ENCODE measurements at places on chromosomes 1 and 21. TPM values are rescaled to one million over a fixed set of nuclear protein-coding genes. Genes with fewer than 3 reads are reported as not detected.

GRCh38 chr1:19878637-19878985 is 3.6 kb upstream of the OTUD3 start:
- no peak for DNase-seq

DNA sequence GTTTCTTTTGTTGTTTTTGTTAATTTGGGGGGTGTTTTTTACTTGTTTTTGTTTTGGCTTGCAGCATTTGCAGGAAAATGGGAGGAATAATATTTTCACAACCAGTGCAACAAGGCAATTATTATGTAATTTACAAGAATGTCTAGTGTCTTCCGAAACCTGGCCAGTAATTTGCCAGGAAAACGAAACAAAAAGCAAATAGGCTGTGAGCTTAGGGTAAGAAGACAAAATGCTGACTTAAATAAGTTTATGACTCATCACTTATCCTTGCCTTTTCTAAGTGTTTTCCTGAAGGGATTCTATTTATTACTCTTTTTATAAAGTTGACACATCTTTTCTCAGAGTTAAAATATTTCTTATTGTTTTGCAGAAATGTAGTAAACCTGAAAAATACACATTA is 49.8 kb downstream of the KCNT2 start:
- peak; percentile 10 for DNase-seq

DNA sequence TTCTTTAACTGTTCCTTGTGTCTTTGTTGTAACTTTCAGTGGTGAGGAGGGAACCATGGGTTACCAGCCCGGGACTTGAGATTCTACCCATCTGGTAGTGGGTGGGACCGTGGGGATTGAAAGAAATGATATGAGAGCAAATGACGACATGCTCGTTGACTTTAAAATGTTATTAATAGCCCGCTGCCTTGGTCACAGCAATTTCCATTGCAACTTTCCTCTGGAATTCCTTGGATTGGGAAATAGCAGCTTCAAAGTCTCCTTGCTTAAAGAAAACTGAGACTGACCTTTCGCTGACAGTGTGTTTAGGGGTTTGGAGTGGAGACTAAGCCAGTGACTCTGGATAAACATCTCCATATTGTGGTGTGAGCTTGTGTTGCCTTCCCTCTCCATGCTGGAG is 44.2 kb upstream of the MARK1 start:
- DNase-seq: no peak

- no peak for DNase-seq
Measured at GRCh38 chr1:53501065-53502005, 42.1 kb downstream of the DMRTB1 start.

GSTM5 gene
- not detected for total RNA-seq

- no peak for DNase-seq
Measured at GRCh38 chr1:236741753-236742152, 53.3 kb upstream of the MTR start.

DNA sequence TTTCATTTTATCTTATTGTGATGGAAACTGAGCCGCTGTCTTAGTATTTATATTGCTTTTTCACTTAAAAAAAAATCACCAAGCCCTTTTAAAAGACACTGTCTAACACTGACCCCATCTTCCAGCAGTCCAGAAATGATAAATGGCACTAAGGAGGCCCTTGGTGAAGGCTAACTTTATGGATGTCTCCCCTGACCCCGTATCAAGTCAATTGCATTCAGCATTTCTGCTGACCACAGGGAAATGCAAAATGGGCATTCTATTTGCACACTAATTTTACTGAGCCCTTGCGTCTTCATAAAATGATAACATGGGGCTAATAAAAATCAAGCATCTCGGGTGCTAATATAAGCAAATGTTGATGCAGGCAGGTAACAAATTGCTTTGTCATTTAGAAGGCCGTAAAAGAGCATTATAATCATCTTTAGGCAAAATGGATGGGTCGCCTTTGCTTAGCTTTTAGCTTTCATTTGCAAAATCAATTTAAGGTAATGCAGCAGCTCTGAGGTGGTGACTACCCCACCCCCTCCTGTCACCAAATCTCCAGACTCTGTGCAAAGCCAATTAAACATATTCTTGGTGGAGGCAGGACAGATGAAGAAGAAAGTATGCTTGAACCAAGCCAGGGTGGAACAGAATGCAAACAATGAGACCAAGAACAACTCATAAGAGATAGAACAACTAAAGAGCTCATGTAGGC is 110.8 kb downstream of the BEND5 start:
- no peak for DNase-seq
